ENCODE measurements at places on chromosomes 13 and 19.

GRCh38 chr19:33722456-33723239, 74.0 kb upstream of the KCTD15 start:
- DNase-seq, result no peak

GRCh38 chr13:23629566-23630272, 59.5 kb downstream of the TNFRSF19 start:
- no peak for DNase-seq

- DNase-seq, result no peak
These were observed 1308.0 kb upstream of the MIR17HG start for GRCh38 chr13:90039516-90039915.

DNA sequence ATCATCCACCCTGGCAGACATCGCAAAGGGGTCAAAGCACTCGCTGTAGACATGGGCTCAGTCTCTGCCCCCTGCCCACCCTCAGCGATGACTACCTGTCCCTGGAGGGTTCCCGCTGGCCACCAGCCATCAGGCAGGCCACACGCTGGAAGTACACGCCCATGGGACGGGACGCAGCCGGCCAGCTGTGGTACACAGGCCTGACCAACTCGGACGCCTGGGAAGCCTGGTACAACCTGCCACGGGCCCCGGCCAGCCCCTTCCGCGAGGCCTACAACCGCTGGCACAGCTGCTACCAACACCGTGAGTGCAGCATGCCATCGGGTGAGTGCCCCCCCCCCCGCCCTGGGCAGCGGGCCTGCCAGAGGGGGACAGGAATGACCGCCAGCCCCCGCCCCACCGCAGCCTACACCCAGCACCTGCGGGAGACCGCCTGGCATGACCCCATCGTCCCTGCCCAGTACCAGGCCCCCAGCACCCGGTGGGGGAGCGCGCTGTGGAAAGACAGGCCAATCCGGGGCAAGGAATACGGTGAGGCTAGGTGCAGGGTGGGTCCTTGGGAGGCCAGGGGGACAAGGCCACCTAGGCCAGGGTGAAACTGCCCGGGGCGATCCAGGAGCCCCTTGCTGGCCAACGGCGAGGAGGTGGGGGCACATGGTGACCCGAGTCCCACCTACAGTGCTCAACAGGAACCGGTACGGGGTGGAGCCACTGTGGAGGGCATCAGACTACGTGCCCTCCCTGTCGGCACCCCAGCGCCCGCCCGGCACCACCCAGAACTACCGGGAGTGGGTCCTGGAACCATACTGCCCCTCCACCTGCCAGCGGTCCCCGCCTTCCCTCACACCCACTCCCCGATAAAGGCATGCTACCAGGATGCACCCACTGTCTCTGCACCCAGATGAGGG, 4.4 kb downstream of the TEKTIP1 start:
- DNase-seq, result no peak

DNA sequence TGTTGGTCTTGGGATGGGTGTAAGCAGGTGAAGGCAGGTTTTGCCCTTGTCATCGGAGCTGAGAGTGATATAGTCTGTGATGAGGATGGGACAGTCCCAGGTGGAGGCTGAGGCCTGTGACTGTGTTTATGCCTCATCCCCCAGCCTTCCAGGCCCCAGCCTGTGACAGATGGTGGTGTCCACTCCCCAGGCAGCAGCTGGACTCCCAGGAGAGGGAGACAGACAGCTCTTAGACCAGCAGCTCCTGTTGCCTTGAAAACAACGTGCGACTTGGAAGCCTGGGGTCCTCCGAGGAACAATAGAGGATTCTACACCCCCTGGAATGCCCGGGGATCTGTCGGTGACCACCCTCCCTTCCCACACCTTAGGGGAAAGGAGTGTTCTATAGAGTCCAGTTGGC, 63.8 kb downstream of the CHST8 start:
- DNase-seq, result no peak

GRCh38 chr13:71254384-71254783, 612.6 kb downstream of the DACH1 start:
- DNase-seq, result no peak

GRCh38 chr13:61253105-61253877, 162.4 kb downstream of the PCDH20 start:
- no peak for DNase-seq

DNA sequence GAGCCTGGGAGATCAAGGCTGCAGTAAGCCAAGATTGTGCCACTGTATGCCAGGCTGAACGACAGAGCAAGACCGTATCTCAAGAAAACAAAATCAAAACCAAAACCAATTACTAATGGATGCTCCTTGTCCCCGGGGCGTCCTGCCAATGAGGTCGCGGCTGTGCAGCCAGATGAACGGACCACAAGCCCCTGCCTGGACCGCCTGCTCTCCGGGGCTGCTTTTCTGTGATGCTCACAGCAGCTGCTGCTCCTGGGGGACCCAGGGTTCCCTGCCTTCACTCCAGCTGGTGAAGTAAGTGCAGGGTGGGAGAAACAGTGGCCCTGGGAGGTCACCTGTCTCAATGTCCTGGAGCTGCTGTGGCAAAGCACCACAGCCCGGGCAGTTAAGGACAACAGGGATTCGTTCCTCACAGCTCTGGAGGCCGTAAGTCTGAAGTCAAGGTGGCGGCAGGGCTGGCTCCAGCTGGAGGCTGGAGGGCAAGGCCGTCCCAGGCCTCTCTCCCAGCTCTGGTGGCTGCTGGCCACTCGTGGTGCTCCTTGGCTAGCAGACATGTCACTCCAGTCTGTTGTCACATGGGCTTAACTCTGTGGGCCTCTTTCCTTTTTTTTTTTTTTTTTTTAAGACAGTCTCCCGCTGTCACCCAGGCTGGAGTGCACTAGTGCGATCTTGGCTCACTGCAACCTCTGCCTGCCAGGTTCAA, 10.1 kb downstream of the COPE start:
- no peak for DNase-seq

DNA sequence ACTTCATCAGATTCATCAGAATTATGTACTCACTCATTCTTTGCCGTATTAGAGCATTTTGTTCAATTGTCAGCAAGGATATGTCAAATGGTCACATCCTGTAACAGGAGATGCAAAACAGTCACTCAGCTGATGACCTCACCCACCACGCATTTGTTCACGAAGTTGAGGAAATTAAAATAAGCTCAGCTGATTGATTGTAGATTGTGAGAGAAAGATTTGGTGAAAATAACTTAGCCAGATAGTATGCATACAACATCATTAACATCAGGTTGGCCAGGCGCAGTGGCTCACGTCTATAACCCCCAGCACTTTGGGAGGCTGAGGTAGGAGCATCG, 22.6 kb upstream of the CDC16 start:
- DNase-seq, result no peak

DNA sequence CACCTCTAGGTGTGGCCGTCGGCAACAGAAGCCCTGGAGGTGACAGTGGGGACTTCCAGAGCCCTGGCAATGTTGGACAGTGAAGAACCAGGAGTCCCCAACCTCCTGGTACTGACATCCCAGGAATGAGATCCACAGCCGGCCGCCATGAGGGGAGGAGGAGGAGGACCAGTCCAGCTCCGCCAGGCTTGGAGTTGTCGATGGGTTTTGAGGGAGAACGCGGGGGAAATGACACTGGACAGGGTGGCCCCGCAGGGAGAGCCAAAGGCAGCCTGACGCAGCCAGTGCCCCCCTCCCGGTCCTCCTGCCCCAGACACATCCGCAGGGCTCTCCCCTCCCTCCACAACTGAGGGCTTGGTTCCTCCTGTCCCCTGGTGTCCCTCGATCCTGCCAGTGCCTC, 57.9 kb downstream of the SPACA7 start:
- DNase-seq, result no peak

DNA sequence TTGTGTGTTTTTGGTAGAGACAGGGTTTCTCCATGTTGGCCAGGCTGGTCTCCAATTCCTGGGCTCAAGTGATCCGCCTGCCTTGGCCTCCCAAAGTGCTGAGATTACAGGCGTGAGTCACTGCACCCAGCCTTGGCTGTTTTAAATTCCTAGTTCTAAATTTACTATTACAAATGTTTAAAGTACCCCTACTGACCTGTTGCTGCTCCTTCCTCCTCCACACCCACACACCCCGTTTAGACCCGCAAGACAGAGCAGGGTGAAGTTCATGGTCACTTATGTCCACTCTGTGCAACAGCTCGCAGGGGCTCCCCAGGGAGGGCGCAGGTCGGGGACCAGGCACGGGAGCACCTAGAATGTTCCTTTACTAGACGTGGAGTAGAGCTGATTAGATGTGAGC, 28.7 kb downstream of the TMEM161A start:
- no peak for DNase-seq

DNA sequence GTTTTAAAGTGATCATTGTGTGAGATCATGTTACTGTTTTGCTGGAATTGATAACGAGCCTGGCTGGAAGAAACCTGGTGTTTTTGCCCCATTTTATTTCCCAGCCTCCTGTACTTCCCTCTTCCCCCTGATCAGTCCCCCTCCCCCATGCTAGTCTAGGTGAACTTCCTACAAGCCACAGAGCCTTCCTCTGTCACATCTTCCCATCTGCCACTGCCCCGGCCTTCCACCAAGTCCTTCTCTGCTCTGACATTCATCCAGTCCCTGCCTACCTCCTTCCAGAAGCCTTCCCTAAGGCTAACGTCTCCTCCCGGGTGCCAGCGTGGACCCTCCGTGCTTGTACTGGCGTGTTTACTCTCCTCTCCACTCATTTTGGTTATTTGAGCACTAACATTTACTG, 14.3 kb downstream of the FARP1 start:
- DNase-seq, result no peak

DNA sequence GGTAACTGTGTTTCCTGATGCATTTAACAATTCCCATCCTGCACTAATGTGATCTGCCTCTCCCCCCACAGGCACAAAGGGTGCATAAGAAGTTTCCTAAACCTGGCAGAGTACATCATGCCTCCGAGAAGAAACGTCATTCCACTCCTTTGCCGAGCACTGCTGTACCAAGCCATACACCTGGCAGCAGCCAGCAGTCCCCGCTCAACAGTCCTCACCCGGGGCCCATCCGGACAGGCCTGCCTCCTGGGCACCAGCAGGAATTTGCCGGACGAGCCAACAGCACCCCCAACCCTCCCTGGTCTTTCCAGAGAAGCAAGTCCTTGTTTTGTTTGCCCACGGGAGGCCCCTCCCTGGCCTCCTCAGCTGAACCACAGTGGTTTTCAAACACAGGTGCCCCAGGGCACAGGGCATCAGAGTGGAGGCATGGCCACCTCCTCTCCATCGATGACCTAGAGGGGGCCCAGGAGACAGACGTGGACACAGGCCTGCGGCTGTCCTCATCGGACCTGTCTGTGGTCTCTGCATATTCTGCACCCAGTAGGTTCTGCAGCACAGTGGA, 58.3 kb downstream of the FAM124A start:
- no peak for DNase-seq

GRCh38 chr13:34627509-34628208, 314.4 kb upstream of the NBEA start:
- DNase-seq, result no peak

DNA sequence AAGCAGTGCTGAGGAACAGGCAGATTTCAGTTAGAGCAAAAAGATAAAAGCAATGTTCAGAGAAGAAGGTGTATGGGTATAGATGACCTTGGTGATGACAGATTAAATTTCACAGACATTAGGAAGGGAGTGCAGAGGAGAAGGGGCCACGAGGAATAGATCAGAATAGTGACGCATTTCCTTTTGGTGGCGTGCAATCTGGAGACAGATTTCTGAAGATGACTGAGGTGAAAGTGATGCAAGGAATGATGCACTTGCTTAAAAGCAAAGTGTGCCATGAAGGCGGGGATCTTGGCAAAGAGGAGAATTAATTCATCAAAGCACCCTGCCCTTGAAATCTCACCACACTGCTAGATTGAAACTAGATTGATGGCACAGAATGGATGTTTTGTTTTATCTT, 202.4 kb downstream of the ITGBL1 start:
- DNase-seq, result no peak

GRCh38 chr13:106702505-106702904, 134.6 kb upstream of the ARGLU1 start:
- DNase-seq, result peak; percentile 37

DNA sequence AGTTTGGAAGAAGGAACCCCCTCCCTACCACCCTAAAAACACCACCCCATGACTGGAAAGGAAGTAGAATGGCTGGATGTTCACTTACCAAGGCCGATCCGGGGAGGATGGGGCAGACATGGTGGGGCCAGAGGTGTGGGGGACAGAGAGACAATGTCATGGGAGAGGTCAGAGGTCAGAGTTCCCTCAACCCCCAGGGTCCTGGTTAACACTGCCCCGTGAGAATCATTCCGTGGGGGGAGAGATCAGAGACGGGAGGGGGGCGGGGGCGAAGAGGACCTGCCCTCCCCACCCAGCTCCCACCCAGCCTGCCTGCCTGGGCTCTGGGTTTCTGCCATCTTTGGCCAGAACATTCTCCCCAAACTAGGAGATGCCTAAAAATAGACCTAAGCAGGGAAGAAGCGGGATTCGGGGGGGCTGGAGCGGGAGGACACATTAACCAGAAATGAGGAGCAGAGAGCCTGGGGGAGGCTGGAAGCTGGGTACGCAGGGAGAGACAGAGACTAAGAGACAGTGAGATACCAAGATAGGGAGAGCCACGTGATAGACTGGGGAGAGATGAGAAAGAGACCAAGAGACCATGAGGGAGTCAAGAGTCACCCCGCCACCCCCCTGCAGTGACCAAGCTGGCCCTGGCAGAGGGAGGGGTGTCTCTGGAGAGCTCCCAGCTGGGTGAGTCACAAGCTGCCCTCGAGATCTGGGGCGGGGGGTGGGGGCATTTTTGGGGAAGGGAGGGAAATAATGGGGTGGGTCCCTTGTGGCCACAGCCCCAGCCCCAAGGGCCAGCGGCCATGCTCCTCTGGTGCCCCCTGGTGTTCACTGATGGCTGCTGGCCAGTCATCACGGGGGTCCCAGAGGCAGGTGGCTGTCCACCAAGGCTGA, 6.1 kb upstream of the KANK2 start:
- no peak for DNase-seq

DNA sequence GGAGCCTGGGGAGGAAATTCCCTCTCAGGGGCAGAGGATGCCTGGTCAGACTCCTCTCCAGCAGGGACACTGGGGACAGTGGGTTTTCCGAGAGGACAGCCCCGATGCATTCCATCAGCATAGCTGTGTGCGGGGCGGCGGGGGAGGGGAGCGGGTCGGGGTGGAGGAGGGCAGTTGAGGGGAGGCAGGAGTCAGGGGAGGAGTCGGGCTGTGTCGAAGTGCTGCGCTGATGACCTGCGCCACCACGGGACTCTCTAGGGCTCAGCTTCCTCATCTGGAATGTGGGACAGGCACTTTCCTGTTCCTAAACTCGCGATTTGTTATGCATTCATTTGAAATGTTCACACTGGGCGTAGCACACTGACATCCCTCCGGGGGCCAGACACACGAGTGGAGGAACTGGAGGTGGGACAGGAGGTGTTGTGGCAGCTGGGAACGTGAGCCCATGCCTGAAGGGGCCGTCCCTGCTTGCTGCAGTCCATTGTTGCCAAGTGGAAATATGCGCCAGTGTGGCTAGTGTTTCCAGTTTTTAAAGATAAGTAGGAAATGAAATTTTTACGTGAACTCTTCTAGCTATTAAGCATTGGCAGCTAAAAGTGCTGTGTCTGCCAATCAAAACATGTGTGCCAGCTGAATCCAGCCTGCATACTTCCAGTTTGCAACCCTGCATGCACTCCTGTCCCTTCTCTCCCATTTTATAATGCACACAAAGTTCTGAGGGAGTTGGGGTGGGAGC, 43.3 kb downstream of the FLT1 start:
- no peak for DNase-seq

Measured in kidney epithelial cell (primary cell).